ENCODE measurements at places on chromosomes 6 and 20.
A peak's percentile ranks its signal among the peaks of the same experiment; 100 is the strongest.

GRCh38 chr6:49541936-49542335 lies 8.5 kb upstream of the C6orf141 start:
- DNase-seq = peak; percentile 31

- DNase-seq = no peak
Measured at GRCh38 chr20:44839481-44839880, 29.1 kb upstream of the RIMS4 start.

DNA sequence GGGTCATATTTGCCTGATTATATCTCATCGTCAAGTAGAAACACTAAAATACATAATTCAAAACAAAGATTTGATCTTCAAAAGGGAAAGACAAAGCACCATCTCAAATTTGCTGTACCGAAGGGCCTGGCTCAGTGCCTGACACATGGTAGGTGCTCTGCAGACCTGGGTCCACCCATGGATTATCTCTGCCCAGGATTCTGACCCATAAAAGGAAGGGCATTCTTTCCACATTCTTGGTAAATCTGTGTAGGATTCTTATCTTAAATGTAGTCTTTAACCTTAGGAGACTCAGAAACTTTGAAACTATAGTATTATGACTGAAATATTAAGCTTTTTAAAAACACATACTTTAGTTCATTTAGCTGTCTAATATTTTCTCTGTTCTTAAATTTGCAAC lies 274.1 kb upstream of the FLRT3 start:
- DNase-seq = no peak

- DNase-seq = no peak
Measured at GRCh38 chr6:18028332-18028731, 40.9 kb upstream of the KIF13A start.

DNA sequence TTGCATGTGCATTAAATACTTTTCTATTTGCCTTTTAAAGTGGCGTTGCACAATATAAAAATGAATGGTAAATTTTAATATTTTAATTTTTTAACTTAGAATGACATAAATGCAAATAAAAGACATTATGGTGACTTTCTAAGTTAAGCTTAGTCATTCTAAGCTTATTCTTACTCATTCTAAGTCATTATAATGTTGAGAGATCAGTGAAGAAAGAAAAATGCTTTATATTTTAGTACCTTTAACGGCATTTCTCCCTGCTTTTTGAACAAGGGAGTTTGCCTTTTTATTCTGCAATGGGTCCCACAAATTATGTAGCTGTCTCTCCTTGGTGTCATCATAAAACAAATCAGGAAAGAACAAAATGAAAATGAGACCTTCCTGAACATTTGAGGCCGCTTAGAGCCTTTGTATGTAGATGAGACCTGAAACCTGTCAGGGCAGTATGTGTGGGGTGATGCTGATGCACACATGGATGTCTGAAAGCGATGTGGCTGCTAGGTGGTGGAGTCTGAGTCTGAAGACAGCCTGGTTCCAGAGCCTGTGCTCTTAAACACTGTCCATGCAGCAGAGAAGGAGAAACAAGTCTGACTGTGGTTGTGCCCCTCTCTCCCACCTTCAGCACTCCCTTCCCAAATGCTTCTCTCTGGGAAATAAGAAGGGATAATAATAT lies 158.0 kb downstream of the PHF3 start:
- no peak for DNase-seq
